CD8-positive, alpha-beta memory T cell (primary cell): ENCODE measurements at places on chromosomes 2 and 18. TPM values are rescaled to one million over a fixed set of nuclear protein-coding genes. Genes with fewer than 3 reads are reported as not detected.
A peak's percentile ranks its signal among the peaks of the same experiment; 100 is the strongest.

GRCh38 chr2:143501106-143501676 lies 372.0 kb downstream of the ARHGAP15 start:
- DNase-seq: no peak

- no peak for DNase-seq
These were observed 109.6 kb downstream of the TAF4B start for GRCh38 chr18:26335571-26336487.

DNA sequence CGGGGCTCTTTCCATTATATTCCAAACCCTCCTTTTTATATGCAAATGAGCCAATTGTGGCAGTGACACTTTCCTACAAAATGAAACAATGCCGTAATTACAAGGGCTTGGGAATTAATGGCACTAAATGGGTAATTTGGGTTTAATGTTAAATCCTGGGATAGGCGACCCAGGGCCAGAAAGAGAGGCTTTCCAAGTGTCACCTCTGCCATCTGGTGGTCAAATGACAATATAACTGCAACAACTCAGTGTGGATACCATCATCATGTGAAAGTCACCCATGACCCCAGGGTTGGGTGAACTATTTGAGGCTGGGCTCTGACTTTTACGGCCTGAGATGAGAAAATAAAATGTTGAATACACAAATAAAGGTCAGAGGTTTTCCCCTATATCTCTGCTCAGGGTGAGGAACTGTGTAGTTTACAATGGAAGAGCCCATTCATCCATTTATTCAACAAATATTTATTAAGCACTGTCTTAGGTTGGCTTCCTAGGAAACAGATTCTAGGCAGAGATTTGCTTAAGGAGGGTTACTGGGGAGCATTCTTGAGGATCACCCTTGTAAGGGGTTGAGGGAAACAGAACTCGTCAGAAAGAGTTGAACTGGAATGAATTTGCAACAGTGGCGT lies 13.6 kb upstream of the THADA start:
- DNase-seq: peak; percentile 21

- no peak for DNase-seq
These were observed 120.8 kb downstream of the MEIS1 start for GRCh38 chr2:66555501-66556324.

- no peak for DNase-seq
These were observed 19.7 kb downstream of the CROCC2 start for GRCh38 chr2:240925568-240926515.

DNA sequence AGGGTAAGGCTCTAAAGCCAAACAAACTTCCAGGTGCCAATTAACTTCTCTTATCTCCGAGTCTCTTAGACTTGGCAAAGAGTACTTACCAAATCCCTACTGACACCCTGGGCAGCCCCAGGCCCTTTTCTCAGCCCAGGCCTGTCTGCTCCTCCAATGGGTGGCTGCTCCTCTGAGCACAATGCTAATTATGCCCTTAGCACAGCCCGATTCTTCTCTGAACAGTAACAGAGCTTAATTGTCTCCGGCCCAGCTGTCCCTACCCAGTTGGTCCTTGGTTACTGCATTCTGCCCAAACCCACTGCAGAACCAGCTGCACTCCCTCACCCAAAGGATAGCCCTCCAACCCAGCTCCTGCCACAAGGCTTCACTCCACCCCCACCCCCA lies 110.3 kb downstream of the SMAD7 start:
- DNase-seq: peak; percentile 7

GRCh38 chr2:171522788-171523087 lies 464 bp downstream of the CYBRD1 start:
- no peak for DNase-seq

GRCh38 chr18:79684283-79684631 lies 4.7 kb downstream of the CTDP1 start:
- DNase-seq: peak; percentile 64

DNA sequence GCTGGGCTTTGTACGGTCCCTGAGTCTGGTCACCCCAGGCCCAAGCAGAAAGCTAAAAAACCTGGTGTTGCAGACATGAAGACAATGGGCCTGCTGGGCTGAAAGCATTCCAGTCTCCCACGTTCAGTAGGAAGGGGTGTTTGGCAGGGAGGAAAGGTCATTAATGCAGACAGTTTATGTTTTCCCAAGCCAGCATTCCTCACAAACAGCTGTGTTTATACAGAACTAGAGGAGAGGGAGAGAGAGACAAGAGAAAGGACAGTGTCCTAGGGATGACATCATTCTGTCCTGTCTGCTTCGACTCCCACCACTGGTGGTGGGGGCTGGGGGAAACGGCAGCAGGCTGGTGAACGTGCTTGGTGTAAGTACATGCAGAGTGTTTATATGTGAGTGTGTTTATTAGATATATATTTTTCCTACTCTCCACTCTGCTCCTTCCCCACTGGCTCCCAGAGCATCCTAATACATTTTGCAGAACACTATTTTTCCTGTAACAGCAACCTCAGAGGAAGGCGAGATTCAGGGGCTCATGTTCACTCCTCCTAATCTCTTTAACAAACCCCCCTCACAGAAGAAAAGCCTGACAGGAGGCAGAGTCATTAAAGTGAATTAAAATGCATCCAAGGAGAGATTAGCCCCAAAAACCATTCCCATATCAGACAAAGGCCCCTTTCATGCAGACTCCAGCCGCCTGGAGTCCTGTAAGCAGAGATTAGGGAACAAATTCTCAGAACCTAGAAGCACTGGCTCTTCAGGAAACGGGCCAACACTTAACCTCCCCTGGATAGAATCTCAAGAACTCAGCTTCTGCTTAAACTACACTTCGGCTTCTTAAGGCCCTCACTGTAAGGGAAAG lies 380.4 kb downstream of the TNS1 start:
- DNase-seq: no peak

DNA sequence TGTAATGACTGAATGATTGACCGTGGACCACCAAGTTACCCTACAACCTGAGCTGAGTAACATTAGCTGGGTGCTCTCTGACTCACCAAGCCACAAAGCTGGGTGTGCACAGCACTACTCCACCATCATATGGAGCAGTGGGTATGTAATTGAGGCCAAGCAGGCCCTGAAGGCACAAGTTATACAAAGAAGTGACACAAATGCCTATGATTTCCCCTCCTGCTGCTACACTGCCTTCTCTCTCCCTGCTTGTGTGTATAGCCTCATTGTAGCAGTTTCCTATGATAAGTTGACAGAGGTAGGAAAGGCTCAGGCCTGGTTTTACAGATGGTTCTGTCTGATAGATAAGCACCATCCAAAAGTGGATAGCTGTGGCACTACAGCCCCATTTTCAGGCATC lies 1327.2 kb upstream of the DDX18 start:
- DNase-seq: no peak

GRCh38 chr2:238216651-238217184 lies 13.2 kb upstream of the ILKAP start:
- no peak for DNase-seq

GRCh38 chr18:8904316-8904715 lies 198.2 kb upstream of the NDUFV2 start:
- no peak for DNase-seq

- DNase-seq: no peak
These were observed 18.8 kb downstream of the FARSB start for GRCh38 chr2:222637067-222637466.

DNA sequence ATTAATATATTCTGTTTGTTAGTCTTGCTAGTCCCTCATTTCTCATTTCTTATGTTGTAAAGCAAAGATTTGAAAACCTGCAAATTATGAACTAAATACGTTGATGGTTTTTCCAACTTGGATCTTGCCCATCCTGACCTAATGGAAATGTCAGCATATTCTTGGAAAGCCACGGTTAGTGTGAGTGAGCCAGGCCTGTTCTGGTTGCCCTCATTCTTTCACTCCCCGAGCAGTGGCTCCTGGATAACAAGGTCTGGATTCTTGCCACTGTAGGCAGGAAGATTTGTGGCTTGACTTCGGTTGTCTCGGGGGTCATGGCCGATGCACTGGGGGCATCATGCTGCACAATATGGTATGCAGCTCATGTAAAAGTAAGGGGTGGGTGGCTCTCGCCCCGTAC lies 359.1 kb downstream of the MEIS1 start:
- DNase-seq: no peak

DNA sequence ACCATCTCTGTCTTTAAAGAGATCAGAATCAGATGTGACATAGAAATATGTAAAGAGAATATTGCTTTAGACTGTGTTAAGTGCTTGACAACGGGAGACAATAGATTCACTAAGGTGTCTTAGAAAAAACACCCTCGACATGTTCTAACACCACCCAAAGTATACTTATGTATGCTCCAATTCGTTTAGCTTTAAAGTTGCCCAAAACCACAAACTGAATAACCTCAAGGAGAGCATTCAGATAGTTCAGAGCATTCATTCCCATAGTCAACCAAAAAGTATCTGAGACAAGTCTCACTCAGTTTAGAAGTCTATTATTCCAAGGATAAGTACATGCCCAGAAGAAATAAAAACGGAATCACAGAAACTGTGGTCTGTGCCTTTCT lies 96.4 kb downstream of the KYNU start:
- no peak for DNase-seq

GRCh38 chr18:25109484-25109883 lies 242.5 kb downstream of the ZNF521 start:
- DNase-seq: no peak

- no peak for DNase-seq
These were observed 1661.9 kb upstream of the PIK3C3 start for GRCh38 chr18:40292985-40293710.

DNA sequence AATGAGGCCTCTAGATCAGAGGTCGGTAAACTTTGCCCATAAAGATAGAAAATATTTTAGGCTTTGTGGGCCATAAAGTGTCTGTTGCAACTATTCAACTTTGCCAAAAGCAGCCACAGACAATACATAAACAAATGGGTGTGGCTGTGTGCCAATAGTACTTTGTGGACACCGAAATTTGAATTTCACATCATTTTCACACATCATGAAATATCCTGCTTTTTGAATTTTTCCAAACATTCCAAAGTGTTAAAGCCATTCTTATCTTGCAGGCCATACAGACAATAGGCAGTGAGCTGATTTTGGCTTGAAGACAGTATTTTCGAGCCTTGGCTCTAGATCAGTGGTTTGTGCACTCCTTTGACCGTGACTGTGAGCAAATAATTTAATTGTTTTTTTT lies 51.1 kb upstream of the EPC2 start:
- DNase-seq: no peak

DNA sequence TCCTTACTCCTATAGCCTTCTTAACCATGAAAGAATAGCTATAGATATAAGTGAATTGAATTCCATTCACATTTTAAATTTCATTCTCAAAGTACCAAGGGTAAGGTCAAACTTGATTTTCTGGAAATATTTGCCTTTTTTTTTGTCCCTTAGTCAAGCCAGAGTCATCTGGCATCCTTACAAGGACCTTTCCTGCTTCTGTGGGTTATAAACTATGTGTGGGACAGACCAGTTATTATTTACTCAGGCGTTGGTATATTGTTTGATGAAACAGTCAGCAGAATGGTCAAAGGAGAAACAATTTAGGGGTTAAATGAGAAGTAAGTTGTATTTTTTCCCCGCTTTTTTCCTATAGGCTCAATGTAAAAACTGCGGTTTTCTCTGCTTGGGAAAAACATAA lies 1103.2 kb upstream of the ZEB2 start:
- DNase-seq: no peak

GRCh38 chr2:112606547-112606946 lies 22.1 kb downstream of the CHCHD5 start:
- DNase-seq: no peak

ALKAL2 gene
- not detected for polyA plus RNA-seq

SERPINB3 gene
- not detected for polyA plus RNA-seq

ARHGAP28 gene
- not detected for polyA plus RNA-seq

FOXI3 gene
- polyA plus RNA-seq: not detected

EGR4 gene
- not detected for polyA plus RNA-seq

POMC gene
- 10.9 TPM for polyA plus RNA-seq

GCKR gene
- polyA plus RNA-seq: not detected

HOXD13 gene
- polyA plus RNA-seq: not detected

ACMSD gene
- polyA plus RNA-seq: not detected

IL36G gene
- not detected for polyA plus RNA-seq

PSMD1 gene
- 60.6 TPM for polyA plus RNA-seq
